M059J (cell line): ENCODE measurements at places on chromosomes 7 and 10. TPM values are rescaled to one million over a fixed set of nuclear protein-coding genes. Genes with fewer than 3 reads are reported as not detected.

- peak; percentile 9 for DNase-seq
Measured at GRCh38 chr10:43249962-43250614, 16.8 kb downstream of the RASGEF1A start.

DNA sequence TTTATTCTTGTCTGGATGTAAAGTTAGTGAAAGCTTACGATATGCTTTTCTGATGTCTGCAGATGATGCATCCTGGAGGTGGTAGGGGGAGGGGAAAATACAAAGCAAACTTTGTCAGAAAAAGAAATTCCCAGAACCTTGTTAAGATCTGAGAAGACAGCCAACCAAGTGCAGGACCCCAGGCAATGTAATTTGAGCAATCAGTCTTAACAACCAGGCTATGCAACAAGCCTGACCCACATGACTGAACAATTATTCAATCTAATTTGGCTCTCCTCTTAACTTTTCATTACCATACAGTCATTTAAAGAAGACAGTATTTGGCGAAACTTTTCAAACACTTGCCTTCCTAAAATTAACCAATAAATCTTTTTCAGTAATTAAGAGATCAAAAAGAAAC, 74.5 kb downstream of the DNAJC1 start:
- DNase-seq, result peak; percentile 67

The LRMDA gene
- 8.0 and 36.7 TPM in 2 replicates for total RNA-seq

DNA sequence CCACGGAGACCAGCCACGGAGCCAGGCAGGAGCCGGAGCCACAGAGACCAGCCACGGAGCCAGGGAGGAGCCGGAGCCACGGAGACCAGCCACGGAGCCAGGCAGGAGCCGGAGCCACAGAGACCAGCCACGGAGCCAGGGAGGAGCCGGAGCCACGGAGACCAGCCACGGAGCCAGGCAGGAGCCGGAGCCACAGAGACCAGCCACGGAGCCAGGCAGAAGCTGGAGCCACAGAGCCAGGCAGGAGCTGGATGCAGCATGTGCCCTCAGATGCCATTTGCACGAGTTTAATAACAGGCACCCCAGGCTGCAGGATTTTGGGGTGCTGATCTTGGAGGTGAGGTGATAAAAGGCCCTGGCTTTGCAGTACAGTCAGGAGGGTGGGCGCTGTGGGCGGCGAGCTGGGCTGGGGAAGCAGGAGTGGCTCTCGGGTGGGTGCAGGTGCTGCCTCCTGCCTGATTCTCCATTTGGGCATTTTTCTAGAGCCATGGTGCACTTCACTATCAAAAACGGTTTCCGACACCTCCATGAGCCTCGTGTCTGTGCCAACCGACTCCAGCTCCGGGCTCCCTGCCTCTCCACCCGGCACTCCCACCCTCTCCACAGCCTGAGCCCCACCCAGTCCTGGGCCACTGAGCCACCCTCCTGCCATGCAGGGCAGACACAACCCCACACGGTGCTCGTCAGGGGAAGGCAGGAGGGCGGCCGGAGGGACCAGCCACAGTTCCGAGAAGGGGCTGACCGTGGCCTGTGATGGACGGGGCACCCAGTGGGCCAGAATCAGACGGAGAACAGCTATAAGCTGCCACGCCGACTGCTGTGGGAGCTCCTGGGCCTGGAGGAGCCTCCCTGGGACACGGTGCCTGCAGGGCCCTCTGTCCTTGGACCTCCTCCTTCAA, 40.8 kb upstream of the NKX6-2 start:
- no peak for DNase-seq

DNA sequence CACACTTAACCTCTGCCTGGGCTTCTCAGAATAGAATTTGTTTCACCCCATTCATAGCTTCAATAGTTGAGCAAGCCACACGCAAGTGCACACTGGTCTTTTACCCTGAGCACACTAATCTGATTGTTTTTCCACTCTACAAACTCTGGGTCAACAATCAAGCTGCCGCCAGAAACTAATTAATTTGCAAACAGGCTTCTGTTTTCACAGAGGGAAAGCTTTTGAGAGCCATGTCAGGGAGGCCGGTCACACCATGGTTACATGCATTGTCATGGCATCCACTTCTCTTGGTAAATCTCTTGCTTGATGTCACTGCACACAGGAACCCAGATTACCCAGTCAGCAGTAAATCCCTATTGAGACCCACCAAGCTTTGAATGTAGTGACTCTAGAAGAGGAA, 154.2 kb downstream of the SEMA3A start:
- DNase-seq, result no peak

GRCh38 chr7:4803397-4804241, 28.2 kb downstream of the AP5Z1 start:
- DNase-seq, result no peak

DNA sequence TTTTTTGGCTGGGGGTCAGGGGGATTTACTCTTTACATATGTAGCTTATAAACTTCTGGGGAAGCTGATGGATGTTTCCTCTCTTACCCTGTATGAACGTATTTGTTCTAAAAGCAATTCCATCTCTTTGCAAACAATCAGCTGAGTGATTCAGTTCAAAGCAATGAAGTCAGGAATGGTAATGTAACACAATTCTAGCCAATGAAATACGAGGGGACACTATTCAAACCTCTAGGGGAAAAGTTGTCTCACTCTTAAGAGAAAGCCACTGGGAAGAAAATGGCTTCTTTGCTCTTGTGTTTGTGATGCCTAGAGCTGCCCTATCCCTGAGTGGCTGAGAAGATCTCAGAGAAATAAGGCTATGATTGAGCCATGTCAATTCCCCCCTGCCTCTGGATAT, 134.8 kb upstream of the SEMA3C start:
- DNase-seq, result peak; percentile 26

DNA sequence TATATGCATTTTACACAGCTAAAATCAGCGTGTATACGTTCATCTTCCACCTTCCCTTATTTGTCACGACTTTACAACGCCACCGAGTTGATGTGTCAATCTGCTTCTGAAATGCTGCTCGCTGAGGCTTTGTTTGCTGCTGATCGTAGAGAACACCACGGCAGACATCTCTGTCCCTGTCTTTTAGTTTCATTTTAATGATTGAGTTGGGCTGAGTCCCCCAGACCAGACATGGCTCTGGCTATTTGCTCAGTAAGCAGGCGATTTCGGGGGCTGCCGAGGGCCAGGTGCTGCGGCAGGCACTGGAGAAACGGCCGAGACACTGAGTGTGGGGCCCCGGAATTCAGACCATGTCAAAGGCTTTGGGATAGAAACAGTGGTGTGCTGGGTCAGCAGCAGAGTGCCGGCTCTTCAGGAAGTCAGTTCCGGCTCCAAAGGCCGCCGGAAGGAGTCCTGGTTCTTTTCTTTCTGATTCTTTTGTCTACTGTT, 5.0 kb downstream of the LRRC27 start:
- no peak for DNase-seq

The HYAL4 gene
- total RNA-seq, result not detected in 2 replicates

DNA sequence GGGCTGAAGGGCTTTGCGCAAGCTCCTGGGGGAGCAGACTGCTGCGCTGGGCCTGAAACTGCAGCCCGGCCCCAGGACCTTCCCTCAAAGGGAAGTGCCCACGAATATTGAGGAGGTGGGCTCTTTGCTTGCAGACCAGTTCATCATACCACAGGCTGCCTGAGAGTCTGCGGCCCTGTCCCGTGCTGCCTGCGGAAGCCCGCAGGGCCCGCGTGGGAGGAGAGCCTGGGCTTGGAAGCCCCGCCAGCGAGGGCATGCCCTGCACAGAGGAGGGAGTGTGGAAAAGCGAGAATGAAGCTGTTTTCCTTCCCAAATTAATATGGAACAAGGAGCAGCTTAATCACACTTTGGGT, 83.6 kb upstream of the MKI67 start:
- DNase-seq, result no peak

The MAGI2 gene
- 0.57 and 1.2 TPM in 2 replicates for total RNA-seq

DNA sequence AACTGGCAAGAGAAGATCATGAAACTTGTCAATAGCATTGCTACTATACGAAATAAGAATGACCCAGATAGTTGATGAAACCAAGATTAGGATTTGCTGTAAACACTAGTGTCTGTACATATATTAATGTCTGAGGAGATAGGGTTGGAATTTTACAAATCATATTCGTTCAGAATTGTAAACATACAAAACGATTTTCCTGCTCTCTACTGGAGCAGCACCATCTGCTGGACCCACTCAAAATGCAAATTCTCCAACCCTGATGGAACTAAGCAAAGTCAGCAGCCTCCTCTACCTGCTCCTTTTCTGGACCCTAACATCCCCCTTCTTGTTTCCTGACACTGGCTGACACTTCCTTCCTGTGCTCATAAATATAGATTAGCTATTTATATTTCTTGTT, 29.4 kb upstream of the SGMS1 start:
- DNase-seq, result peak; percentile 27

GRCh38 chr10:132972986-132973902, 30.9 kb upstream of the CFAP46 start:
- no peak for DNase-seq

DNA sequence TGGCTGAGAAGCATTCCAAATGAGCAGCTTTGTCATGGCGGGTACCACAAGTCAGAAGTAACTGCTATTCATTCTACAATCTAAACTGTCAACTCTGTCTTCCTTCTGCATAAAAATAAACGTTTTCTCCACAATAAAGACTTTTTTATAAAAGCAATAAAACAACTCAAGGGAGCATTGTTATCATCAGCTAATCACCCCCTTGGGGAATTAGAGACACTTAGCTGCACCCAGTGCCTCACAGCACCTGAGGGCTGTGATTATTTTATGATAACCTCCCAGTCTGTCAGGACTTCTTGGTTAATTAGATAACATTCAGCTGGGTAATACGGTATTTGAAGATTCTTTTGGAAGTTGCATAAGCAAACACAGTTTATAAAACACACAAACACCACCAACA, 155.6 kb downstream of the PPP1R3A start:
- peak; percentile 50 for DNase-seq

The SUN3 gene
- total RNA-seq, result 0.59 TPM in 1 of 2 replicates, not detected in the other

DNA sequence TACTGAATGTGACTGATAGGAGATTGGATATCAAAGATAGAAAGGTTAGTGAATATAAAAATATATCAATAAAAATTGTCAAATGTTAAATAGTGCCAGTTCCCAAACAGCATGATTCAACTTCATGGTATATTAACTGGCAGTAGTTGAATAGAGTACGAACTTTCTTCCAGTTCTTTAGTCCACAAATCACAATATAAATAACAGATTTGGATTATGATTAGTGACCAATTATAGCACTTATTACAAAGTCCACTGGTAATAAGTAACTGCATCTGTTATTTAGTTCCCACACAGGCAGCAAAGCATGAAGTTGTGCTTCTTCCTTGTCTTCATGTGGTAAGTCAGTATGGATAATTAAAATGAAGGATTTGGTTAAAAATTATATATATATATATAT, 243.0 kb upstream of the VWC2 start:
- DNase-seq, result no peak

GRCh38 chr10:34859170-34859569, 44.1 kb upstream of the PARD3 start:
- DNase-seq, result peak; percentile 2

GRCh38 chr10:109886781-109887140, 36.5 kb downstream of the XPNPEP1 start:
- no peak for DNase-seq

DNA sequence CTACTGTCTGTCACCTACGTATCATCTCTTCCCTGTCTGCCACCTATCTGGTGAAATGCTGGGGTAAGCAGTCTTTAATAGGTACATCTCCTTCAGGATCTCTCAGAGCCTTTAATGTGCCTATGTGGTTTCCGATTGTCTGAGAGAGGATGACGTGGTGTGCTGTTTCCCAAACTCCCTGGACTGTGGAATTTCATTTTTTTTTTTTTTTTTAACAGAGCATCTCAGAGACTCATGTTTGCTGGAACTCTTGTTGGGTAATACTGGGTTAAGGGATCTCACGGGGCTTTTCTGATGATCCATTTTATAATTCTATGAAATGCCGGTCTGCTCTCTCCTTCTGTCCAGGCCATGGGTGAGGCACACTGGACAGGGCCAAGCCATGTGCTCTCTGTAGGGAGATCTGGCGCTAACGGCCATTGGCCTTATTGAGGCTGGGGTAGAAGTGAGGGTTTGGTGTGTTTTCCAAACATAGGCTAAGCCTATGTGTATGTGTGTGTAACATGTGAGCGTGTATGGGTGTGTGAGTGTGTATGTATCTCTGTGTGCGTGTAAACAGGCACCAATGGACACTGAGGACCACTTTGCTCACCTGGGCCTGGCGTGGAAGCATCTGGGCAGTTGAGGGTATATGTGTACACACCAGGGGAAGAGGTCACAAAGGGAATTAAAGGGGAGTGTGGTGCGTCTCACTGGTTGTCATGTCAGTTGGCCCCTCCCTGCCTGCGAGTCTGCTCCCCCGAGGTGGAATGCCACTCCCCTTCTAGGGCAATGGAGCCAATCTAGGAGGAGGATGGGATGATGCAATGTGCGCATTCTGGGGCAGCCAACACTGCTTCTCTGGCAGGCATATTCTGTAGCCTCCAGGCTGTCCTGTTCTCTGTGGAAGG, 7.8 kb downstream of the ADRA2A start:
- no peak for DNase-seq

The ACSM6 gene
- total RNA-seq, result not detected in 2 replicates

The ZNF735 gene
- not detected in 2 replicates for total RNA-seq

The AKR1D1 gene
- not detected in 2 replicates for total RNA-seq

DNA sequence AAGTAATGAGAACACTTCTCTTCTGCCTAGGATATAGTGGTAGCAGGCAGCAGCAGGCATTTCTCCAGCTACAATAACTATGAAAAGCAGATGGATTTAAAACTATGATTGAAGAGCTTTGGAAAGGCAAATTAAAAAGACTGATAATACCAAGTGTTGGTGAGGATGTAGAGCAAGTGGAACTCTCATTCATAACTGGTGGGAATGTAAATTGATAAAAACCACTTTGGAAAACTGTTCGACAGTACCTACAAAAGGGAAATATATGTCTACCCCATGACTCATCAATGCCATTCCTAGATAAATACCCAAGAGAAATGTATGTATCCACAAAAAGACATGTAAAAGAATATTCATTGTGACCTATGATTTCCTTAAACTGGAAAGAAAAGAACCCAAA, 14.6 kb downstream of the ARMC3 start:
- no peak for DNase-seq
